ENCODE measurements at places on chromosomes 12 and 14.

DNA sequence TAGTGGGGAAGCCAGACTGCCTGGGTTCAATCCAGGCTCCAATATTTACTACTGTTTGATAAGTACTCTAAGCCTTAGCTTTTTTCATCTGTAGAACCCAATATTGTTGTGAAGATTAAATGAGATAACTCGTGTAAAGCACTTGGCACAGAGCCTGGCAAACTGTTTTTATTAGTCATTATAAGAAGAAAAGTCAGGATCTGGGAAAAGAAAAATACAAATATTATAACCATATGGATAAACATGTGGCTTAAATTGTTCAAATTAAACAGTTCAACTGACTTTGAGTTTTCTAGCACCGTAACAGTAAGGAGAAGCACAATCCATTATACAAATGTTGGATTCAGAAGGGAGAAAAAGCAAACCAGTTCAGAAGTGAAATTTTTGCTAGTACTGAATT is 22.0 kb upstream of the CDK17 start:
- DNase-seq = no peak

- DNase-seq = no peak
Measured at GRCh38 chr14:45699471-45699870, 446.5 kb upstream of the MIS18BP1 start.

DNA sequence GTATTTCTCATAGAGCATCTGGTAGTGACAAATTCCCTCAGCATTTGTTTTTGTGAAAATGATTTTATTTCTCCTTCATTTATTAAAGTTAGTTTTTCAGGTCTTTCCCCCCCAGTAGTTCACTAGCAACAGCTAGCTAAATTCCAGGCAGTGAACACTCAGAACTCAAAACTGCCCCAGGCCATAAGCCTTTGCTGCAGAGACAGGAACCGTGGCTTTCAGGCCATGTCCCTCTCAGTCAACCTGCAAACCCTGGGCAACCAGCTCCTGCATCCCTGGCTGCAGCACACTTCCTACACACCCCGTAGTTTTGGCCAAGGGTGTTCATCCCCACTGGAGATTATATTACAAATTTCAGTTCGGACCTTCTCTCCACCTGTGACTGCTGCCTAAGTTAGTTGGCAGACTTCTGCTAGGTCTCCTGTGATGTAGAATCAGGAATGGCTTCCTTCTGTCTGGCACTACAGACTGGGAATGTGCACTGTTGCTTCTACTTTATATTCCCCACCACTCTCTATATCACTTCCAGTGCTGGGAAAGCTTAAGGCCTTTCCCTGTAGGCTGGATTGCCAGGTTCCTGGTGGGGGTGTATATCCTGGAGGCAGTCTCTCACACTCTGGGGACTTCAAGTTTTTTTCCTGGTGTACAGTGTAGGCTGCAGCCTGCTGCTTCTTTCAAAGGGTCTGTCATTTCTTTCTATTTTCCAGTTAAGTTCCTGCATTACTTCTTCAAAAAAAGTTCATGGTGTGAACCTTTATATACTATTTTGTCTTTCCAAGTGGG is 924.4 kb upstream of the LRFN5 start:
- no peak for DNase-seq

DNA sequence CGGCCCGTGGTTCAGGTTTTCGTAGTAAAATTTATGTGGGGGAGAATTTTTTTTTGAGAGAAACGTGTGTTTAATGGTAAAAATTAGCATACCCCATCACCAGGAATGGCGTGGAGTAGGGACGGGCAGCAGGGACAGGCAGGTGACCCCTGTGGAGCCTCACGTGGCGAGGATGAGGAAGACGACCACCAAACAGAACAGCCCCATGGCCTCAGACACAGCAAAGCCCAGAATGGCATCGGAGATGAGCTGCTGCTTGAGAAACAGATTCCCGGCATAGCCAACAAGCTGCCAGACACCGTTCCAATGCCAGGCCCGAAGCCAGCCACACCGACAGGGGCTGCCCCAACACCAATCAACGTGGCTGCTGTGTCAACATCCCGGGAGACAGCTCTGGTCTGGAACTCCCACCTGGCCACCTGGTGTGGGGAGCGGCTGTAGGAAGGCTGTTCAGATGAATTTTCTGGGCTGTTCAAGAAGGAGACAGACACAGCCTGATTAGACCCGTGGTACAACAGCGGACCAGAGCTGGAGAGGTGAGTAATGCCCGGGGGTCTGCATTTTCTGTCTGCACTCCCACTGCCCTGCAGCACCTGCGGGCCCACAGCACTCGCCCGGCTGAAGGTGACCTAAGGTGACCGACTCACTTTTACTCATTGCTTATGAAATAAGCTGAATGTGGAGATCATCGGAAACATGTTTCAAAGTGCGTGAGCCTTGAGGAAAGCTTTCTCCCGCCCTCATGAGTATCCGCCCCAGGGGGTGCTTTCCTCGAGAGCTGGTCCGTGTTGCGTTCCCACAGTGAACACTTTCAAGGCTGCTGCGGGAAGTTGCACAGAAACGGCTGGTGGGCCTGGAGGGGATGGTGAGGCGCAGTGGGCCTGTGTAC is 10.6 kb downstream of the TMEM121 start:
- no peak for DNase-seq

- no peak for DNase-seq
Measured at GRCh38 chr12:13205809-13206559, 9.5 kb downstream of the EMP1 start.

DNA sequence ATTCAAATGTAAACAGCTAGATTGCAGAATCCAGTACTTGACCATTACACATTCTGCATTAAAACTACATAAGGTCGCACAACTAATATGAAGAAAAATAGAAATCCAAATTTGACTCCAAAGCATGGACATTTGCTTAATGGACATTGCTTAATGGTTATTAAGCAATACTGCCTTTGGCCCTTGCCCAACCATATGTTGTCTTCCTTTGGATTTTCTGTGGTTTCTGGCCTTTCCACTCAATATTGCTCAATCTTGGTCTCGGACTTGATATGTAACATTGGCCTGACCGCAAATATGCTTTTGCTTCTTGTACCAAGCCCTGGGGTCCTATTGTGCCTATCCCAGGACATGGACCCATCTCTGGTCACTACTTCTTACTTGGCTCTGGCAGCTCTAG is 67.2 kb downstream of the PTPRR start:
- DNase-seq = no peak

- DNase-seq = no peak
Measured at GRCh38 chr12:15863372-15863771, 18.8 kb upstream of the STRAP start.

GRCh38 chr14:63249092-63249491 is 44.8 kb downstream of the RHOJ start:
- DNase-seq = no peak

- no peak for DNase-seq
Measured at GRCh38 chr12:47813511-47814196, 6.0 kb downstream of the HDAC7 start.

- DNase-seq = no peak
Measured at GRCh38 chr14:95808371-95808770, 68.3 kb upstream of the TUNAR start.

- no peak for DNase-seq
Measured at GRCh38 chr14:94400422-94400841, 12.0 kb upstream of the SERPINA1 start.

DNA sequence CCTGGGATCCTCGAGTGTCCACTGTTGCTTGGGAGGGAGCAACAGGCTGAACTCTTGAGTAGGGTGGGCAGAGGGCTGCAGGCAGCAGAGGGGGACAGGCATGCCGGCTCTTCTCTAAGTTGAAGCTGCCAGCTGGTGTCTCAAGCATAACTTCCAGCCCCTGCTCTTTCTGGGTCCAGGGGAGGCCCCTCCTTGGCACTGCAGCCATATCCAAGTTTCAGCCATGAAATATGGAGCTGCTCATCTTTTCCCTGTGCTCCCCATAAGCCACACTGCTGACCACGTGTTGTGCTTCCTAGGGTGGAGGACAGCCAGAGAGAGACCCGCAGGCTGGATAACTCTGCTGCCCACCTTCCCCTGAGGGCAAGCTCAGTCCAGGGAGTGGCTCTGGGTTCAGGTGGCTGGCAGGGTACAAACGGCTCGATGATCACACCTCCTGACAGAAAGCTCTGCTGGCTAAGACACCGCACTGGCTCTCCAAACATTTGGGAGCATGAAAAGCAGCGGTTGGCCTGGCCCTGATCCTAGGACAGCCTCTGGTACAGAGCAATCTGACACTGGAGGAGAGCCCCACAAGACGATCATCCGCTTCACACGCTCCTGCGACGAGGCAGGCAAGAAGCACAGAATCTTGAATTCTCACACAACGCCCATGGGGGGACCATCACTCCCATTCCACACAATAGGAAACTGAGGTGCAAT is 79.6 kb downstream of the PITPNM2 start:
- no peak for DNase-seq

DNA sequence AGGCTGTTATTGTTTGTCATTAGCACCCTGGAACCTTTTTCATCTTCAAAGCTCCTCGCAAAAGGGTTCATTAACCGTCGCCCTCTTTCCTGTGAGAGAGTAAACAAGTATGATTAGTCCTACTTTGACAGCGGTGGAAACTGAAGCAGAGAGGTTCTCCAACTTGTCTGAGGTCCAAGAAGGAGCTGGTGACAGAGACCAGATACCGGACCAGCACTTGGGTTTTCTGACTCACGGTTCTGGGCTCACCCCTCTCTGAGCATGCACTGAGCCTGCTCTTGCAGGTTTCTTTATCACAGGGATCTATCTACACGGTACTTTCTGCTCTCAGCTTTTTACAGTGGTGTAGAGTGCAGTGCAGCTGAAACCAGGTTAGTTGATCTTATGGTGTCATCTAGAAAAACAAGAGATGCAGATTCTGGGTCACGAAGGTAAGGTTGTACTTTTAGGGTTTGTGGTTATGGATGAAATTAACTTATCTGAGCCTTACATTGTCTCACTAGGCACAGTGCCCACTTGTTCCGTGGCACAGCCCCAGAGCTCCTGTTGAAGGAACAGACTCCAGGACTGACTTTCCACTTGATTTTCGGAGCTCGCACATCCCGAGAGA is 62.1 kb downstream of the PPP2R5C start:
- DNase-seq = no peak

DNA sequence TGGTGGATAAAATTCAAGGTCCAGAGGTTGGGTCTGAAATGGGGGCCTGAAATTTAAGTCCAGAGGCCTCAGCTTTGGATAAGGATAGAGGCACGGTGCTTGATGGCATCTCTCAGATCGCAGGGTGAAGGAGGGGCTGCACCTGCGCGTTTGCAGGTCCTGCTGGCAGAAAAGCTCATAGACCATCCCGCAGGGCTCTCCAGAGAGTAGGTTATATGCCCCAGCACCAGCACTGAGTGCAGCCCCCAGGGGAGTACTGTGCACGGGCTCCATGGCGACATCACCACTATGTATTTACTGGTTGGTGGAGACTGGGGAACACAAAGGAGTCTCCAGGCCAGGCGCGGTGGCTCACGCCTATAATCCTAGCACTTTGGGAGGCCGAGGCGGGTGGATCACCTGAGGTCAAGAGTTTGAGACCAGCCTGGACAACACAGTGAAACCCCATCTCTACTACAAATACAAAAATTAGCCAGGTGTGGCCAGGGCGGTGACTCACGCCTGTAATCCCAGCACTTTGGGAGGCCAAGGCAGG is 4.3 kb upstream of the CD63 start:
- DNase-seq = no peak

DNA sequence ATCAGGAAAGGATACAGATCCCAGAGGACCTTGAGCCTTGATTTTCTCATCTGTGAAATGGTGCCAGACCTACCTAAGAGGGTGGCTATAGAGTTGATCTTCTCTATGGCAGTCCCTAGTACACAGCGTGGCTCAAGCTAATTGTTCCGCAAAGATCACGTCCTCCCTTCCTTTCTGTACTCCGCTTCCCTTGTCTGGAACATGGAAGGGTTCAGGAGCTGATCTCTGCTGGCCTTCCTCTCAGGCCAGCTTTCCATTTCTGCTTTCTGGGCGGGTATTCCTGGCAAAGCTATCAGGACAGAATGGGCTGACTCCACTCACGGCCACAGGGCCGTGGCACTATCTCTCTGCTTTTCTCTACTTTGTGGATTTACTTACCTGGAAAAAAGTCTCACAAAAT is 6.5 kb downstream of the CAMKK2 start:
- DNase-seq = no peak

- no peak for DNase-seq
Measured at GRCh38 chr12:62106547-62107185, 153.5 kb upstream of the USP15 start.

DNA sequence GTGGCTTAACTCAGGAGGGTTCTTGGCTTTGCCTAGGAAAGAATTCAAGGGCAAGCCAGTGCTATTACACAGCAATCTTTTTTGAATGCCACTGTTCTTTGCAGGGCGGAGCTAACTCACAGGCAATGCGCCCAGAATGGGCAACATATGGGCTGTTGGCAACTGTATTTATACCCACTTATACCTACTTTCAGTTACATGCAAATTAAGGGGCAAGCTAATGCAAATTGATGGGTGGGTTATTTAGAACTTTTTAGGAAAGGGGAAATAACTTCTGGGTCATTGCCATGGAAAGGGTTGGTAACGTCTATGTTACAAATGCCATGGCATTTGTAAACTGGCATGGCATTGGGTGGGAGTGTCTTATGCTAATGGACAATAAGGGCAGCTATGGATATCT is 85.4 kb downstream of the C12orf50 start:
- no peak for DNase-seq

GRCh38 chr12:64175254-64175945 is 46.7 kb downstream of the KICS2 start:
- no peak for DNase-seq

- no peak for DNase-seq
Measured at GRCh38 chr12:894226-894625, 55.3 kb downstream of the RAD52 start.

DNA sequence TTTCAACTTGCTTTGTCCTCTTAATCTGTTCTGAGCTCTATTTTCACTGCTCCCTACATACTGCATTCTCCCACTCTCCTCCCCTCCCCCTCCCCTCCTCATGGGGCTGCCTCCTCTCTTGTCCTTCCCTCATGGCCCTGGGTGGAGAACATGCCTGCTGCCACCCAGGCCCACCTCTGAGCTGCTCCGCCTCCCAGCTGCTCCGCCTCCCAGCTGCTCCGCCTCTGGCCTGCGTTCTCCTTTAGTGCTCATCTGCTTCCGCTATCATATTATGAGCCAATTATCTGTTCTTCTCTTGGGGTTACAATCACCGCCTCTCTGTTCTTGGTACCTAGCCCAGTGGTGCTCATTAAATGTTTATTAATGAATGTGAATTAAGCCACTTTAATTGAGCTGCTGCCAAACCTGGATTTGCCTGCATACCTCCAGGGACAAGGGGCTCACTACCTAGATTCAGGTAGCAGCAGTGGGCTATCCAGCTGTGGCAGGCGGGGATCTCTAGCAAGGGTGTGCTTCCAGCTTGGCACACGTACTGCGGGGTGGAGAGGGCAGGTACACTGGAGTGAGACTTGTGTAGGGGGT is 32.0 kb upstream of the FAM181A start:
- no peak for DNase-seq

GRCh38 chr12:125996443-125996842 is 931.2 kb downstream of the AACS start:
- no peak for DNase-seq

Measured in NCI-H1048 (cell line).